ENCODE measurements at places on chromosomes 11 and 22. TPM values are rescaled to one million over a fixed set of nuclear protein-coding genes. Genes with fewer than 3 reads are reported as not detected.

The SIPA1 gene
- 16.4 TPM for total RNA-seq

The KCNK7 gene
- 0.34 TPM for total RNA-seq

The PNPLA5 gene
- 0.11 TPM for total RNA-seq

DNA sequence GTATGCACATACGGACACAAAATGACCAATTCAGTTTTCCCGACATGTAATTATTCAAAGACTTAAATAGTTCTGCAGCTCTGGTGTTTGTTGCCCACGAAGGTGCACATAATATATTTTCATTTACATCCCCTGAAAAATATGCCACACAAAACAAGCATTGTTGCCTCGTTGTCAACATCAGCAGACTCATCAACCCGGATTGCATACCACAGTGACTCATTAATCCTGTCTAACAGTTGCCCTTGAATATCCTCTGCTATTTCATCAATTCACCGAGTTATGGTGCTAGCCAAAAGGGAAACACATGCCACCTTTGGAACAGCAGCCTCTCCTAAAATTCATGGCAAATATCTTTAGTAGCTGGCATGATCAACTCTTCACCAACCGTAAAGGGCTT, 582.2 kb downstream of the LRRC4C start:
- H3K4me3 ChIP-seq, result no peak overlapping the region
- no peak overlapping the region for H3K27ac ChIP-seq
- no peaks in the 10 kb centered on the region for H3K36me3 ChIP-seq
- no peaks in the 10 kb centered on the region for H3K4me1 ChIP-seq
- no peak for DNase-seq

DNA sequence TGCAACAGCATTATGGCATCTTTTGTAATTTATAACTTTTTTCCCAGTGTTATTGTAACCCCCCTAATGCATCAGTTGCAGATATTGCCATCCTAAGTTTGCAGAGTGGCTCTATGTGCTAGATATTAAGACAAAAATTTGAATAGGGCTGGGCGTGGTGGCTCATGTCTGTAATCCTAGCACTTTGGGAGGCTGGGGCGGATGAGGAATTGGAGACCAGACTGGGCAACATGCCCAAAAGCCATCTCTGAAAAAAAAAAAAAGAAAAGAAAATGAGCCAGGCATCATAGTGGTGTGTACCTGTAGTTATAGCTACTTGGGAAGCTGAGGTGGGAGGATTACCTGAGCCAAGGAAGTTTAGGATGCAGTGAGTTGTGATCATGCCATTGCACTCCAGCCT, 50.1 kb upstream of the MUC15 start:
- no peaks in the 10 kb centered on the region for H3K36me3 ChIP-seq
- no peaks in the 10 kb centered on the region for H3K27me3 ChIP-seq
- no peak for DNase-seq
- H3K4me3 ChIP-seq, result no peak overlapping the region

DNA sequence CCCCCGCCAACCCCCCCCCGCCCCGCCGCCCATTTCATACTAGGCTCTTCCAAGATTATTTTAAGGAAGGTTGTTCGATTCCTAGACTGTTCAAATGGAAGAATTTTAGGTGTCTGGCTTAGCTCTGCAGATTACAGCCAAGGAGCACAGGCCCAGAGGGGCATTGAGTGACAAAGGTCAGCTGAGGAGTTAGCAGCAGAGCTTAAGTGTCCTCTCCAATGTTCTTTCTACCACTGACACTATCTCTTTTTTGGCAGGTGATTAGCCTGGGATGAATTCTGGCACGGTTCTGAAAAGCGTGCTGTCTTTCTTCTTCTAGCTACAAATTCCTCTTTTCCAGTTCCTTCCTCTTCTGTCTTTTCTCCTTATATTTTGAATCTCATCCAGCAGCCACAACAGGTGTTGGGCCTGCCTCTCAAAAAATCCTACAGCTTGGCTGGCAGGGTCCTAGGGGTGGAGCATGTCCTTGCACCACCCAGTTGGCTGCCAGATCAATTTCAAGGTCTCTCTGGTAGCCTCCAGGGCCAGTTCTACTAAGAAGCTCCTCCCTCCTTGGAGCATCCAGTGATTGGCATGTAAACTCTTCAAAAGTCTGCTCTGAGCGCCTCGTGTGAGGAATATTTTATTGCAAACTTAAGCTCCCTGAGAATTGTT, 23.0 kb downstream of the KCNE3 start:
- no peaks in the 10 kb centered on the region for H3K36me3 ChIP-seq
- H3K27ac ChIP-seq, result no peak overlapping the region
- H3K4me3 ChIP-seq, result no peak overlapping the region

DNA sequence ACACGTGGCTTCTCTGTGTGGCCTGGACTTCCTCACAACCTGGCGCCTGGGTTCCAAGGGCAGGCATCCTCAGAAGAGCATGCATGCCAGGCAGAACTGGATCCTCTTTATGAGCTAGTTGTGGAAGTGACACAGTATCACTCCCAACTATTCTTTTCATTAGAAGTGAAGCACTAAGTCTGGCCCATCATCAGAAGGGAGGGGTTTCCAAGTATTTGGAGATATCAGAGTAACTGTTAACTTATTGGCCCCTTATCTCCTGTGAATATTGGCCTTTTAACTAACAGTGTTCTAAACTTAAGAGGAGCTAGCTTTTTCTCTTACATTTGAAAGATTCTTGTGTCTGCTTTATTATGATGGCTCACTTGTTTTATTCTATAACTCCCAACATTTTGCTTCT, 35.5 kb downstream of the FDX1 start:
- H3K27ac ChIP-seq, result no peak overlapping the region
- no peak for DNase-seq
- H3K4me3 ChIP-seq, result no peak overlapping the region
- no peaks in the 10 kb centered on the region for H3K36me3 ChIP-seq

GRCh38 chr22:23102776-23103175, 32.5 kb downstream of the GNAZ start:
- no peaks in the 10 kb centered on the region for H3K36me3 ChIP-seq
- no peaks in the 10 kb centered on the region for H3K27me3 ChIP-seq
- DNase-seq, result no peak
- no peak overlapping the region for H3K4me3 ChIP-seq
- no peaks in the 10 kb centered on the region for H3K4me1 ChIP-seq

GRCh38 chr22:29096736-29097669, 24.2 kb downstream of the KREMEN1 start:
- H3K4me1 ChIP-seq, result peaks cover 19% of the 10 kb centered on the region
- H3K4me3 ChIP-seq, result no peak overlapping the region
- no peaks in the 10 kb centered on the region for H3K27me3 ChIP-seq
- H3K27ac ChIP-seq, result peak overlapping the region; percentile 18

- H3K4me3 ChIP-seq, result no peak overlapping the region
- H3K36me3 ChIP-seq, result no peaks in the 10 kb centered on the region
- H3K4me1 ChIP-seq, result peaks cover 54% of the 10 kb centered on the region
- H3K27ac ChIP-seq, result no peak overlapping the region
- H3K27me3 ChIP-seq, result no peaks in the 10 kb centered on the region
- DNase-seq, result no peak
These were observed 34.7 kb downstream of the DAGLA start for GRCh38 chr11:61714916-61715315.

DNA sequence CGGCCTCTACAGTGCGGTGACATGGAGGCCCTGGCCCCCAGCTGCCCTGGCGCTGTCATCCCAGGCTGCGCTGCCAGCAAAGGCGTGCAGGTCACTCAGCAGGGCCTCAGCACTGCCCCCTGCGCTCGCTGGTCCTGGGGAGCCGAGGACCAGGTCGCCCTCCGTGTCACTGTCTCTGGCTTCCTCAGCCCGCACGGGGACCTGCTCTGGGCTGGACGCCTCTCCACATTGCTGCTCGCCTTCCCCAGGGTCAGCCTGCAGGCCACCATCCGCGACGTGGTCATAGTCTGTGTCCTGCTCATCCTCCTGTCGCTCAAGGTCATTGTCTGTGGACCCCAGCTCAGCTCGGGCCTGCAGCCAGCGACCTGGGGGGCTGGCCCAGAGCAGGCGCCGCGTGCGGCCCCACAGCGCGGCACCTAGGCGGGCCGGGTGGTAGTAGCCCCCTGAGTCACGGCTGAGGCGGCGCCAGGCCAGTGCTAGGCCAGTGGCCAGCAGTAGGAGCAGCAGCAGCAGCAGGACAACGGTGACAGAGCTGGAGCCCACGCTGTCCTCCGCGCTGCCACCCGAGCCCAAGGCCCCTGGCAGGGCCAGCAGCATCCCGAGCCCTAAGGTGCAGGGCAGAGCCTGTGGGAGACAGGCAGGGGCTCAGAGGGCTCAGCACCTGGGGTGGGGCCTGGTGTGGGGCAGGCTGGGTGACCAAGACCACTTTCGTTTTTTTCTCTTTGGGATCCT, 1.6 kb downstream of the PTPRCAP start:
- H3K27ac ChIP-seq, result no peak overlapping the region
- no peak for DNase-seq
- no peaks in the 10 kb centered on the region for H3K4me1 ChIP-seq

- no peaks in the 10 kb centered on the region for H3K27me3 ChIP-seq
- no peak overlapping the region for H3K27ac ChIP-seq
- H3K4me1 ChIP-seq, result no peaks in the 10 kb centered on the region
- no peak overlapping the region for H3K4me3 ChIP-seq
- H3K36me3 ChIP-seq, result no peaks in the 10 kb centered on the region
These were observed 2.1 kb downstream of the OLFML1 start for GRCh38 chr11:7487360-7487759.

DNA sequence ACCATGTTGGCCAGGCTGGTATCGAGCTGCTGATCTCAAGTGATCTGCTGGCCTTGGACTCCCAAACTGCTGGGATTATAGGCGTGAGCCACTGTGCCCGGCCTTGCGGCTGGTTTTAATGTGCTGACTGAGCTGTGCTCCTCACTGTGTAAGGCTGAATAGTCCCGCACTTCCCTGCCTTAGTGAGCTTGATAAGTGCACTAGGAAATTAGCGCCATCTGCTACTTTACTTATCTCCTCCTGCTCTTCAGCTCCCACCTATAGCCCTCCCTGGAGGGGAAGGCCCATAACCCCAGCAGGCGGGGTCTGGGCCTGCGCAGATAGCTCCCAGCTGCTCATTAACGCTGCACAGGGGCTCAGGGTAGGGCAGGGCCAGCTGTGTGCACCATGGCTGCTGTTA, 49.4 kb downstream of the CLMP start:
- no peaks in the 10 kb centered on the region for H3K27me3 ChIP-seq
- no peaks in the 10 kb centered on the region for H3K36me3 ChIP-seq
- H3K4me1 ChIP-seq, result no peaks in the 10 kb centered on the region
- no peak overlapping the region for H3K4me3 ChIP-seq
- DNase-seq, result peak; percentile 8
- H3K27ac ChIP-seq, result no peak overlapping the region

- no peak overlapping the region for H3K27ac ChIP-seq
- H3K36me3 ChIP-seq, result no peaks in the 10 kb centered on the region
- peak; percentile 31 for DNase-seq
- peaks cover 32% of the 10 kb centered on the region for H3K4me1 ChIP-seq
- H3K4me3 ChIP-seq, result no peak overlapping the region
These were observed 43.4 kb downstream of the SCUBE2 start for GRCh38 chr11:9047964-9048523.

- H3K4me1 ChIP-seq, result peaks cover 3% of the 10 kb centered on the region
- no peak for DNase-seq
- no peak overlapping the region for H3K4me3 ChIP-seq
- H3K27me3 ChIP-seq, result no peaks in the 10 kb centered on the region
These were observed 10.5 kb downstream of the SMTNL1 start for GRCh38 chr11:57547854-57548377.

DNA sequence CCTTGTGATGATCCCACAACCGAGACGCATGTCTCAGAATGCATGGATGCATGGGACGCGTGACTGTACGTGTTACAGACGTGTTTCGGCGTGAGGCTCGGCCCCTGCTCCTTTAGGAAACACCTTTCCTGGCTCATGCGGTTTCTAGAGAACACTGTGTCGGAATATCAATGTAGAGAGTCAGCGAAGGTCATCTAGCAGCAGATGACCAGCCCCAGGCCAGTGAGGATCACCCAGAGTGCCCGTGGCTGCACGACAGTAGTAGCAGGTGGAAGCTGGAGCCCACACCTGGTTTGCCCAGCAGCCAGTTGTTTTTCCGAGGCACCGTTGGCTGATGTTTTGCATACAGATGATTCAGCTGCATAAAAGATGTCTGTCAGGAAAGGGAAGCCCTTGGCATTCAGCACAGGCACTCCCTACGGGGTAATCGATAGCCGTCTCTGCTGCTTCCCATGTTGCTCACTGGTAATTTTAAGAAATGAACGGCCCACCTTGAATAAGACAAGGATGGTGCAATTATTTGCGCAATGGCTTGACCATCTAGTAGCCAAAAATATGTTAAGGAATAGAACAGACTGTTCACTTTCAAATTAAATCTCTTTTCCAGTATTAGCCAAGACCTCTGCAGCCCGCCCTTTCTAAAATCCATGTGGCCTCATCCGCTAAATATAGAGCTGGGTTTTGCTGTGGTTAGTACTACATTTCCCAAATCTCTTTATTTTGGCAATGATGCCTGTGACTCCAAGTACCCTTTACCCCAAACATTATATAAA, 1.1 kb upstream of the CLTCL1 start:
- no peaks in the 10 kb centered on the region for H3K4me1 ChIP-seq
- DNase-seq, result no peak
- peaks cover 36% of the 10 kb centered on the region for H3K27me3 ChIP-seq
- H3K4me3 ChIP-seq, result peak overlapping the region; percentile 99
- no peaks in the 10 kb centered on the region for H3K36me3 ChIP-seq
- no peak overlapping the region for H3K27ac ChIP-seq

DNA sequence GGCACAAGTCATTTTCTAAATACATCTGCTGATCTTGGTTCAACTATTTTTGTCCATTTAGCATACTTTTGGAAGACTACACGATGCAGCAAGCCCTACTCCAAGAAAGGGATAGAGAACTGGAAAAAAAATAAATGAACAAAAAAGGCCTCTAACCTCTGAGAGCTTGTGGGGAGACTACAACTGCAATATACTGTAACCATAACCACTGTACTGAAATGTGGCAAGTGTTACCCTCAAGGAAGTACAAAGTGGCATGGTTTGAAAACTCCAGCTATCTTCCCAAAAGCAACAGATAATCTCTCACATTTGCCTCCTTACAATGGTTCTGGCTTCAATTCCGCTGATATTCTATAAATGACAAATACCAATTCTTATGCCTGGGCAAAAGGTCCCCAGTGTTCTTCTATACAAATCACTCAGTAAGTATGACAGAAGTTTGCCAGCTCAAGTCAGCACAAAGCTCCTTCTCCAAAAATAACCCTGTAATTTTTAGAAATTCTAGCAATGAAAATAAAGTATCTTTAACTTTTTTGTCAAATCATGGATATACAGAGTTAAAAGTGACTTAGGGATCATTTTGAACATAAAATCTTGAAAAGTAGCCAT, 22.9 kb downstream of the AMBRA1 start:
- no peaks in the 10 kb centered on the region for H3K36me3 ChIP-seq
- no peak for DNase-seq
- no peak overlapping the region for H3K4me3 ChIP-seq
- no peaks in the 10 kb centered on the region for H3K4me1 ChIP-seq
- no peak overlapping the region for H3K27ac ChIP-seq
- H3K27me3 ChIP-seq, result no peaks in the 10 kb centered on the region

DNA sequence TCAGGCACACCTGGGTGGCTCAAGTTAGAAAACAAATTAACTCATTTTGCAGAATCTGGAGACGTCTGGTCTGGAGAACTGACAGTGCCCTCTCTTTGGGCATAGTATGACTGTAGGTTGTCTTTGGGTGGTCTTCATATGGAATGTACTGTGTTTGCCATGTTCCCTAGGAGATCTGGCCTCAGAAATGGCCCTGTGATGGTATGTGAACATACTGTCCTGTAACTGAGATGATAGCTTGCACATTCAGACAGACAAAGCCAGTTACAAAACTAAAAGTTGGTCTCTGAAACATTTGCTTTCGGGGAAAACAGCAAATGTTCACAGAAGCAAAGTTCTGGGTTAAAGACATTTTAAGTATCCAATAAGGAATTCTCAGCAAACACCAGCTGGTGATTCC, 29.7 kb downstream of the CD44 start:
- H3K36me3 ChIP-seq, result no peaks in the 10 kb centered on the region
- no peak overlapping the region for H3K4me3 ChIP-seq
- H3K4me1 ChIP-seq, result peaks cover 14% of the 10 kb centered on the region
- DNase-seq, result no peak
- H3K27me3 ChIP-seq, result no peaks in the 10 kb centered on the region
